H1 (cell line): ENCODE measurements at places on chromosomes 5 and 9. TPM values are rescaled to one million over a fixed set of nuclear protein-coding genes. Genes with fewer than 3 reads are reported as not detected.
A peak's percentile ranks its signal among the peaks of the same experiment; 100 is the strongest.

Gene GABBR2
- 1.2 and 1.5 TPM in 2 replicates for total RNA-seq

DNA sequence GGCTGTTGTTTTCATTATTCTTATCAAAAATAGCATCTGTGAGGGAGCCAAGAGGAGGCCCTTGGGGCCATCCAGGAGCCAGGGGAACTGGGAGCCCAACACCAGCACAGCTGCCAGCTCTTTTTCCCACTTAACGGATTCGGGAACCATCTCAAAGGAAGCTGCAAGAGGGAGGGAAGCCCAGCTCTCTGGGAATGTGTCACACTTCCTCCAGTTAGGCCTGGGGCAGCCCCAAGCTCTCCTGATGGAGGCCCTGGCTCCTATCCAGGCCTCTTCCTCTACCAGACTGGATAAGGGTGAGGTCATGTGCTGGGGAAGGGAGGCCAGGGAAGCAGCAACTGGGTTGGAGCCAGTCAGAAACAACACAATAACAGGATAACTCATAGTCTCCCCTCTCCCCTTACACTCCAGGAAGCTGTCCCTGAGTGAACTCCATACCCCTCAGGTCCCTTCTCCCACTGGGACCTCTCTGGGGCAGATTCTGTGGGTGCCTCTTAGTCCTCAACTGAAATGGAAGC is 12.7 kb downstream of the CSF2 start:
- H3K27me3 ChIP-seq = no peaks in the 10 kb centered on the region
- H3K4me1 ChIP-seq = no peaks in the 10 kb centered on the region
- H3K27ac ChIP-seq = no peak overlapping the region
- H3K4me3 ChIP-seq = no peak overlapping the region

DNA sequence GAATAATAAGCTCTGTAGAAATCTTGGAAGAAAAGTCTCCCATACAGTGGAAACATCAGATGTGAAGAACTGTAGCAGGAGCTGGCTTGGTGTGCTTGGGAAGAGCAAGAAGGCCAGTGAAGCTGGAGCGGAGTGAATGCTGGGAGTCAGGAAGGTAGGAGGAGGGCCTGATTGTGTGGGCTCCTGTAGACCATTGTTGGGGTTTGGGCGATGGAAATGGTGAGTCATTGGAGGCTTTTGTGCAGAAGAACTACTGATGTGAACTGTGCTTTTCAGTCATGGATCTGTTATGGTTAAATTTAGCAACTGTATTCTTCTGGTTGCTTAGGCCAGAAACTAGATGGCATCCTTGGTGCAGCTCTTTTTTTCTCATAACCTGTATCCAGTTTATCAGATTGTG is 2.3 kb downstream of the ICE1 start:
- no peaks in the 10 kb centered on the region for H3K27me3 ChIP-seq
- no peaks in the 10 kb centered on the region for H3K36me3 ChIP-seq
- DNase-seq = no peak
- no peak overlapping the region for H3K4me3 ChIP-seq
- H3K4me1 ChIP-seq = peaks cover 5% of the 10 kb centered on the region
- no peak overlapping the region for H3K27ac ChIP-seq

Gene SSNA1
- total RNA-seq = 87.3 and 91.3 TPM in 2 replicates

Gene C9
- total RNA-seq = not detected in 2 replicates

Gene KIAA1958
- total RNA-seq = 39.9 and 43.8 TPM in 2 replicates

DNA sequence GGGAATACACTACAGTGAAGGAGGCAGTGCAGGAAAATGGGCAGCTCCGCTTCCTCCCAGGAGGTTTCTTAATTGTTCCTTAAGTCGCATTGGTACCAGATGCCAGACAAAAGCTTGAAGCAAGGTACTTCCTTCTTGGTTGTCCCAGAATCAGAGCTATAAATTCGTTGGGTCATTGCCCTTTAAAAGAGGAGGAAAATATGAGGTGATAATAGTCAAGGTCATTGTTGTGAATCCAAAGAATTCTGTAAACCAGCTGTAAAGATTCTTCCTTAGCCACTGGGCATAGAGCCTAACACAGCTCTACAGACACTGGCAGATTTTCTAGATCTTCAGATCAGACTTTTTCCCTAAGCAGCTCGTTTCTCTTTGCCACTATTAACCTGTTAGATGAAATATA is 444.1 kb upstream of the TLE4 start:
- H3K36me3 ChIP-seq = no peaks in the 10 kb centered on the region
- H3K27ac ChIP-seq = no peak overlapping the region
- H3K4me1 ChIP-seq = no peaks in the 10 kb centered on the region
- H3K4me3 ChIP-seq = no peak overlapping the region
- H3K27me3 ChIP-seq = no peaks in the 10 kb centered on the region

- H3K4me1 ChIP-seq = no peaks in the 10 kb centered on the region
- H3K4me3 ChIP-seq = no peak overlapping the region
- H3K27ac ChIP-seq = no peak overlapping the region
- no peak for DNase-seq
- no peaks in the 10 kb centered on the region for H3K27me3 ChIP-seq
Observed at GRCh38 chr5:9499498-9499876, 46.4 kb downstream of the SEMA5A start.

DNA sequence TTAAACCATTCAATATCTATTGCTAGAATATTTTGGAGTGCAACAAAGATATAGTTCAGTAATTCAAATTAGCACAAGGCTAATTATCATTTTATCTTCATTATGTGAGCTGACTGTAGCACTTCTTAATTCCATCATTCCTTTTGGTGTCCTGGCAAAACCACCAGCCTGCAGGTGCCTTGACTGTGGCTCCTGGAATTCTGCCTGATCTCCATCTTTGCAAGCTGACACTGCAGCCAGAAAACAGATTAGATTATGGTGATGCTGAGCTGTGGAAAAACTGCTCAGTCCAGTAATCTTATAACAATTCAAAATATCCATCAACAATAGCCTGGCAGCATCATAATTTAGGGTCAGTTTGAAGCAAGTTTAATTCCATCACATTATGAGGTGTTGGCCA is 919.5 kb downstream of the DTWD2 start:
- no peak overlapping the region for H3K4me3 ChIP-seq
- H3K27me3 ChIP-seq = no peaks in the 10 kb centered on the region
- H3K4me1 ChIP-seq = no peaks in the 10 kb centered on the region
- DNase-seq = no peak

GRCh38 chr9:116626762-116627161 is 60.3 kb upstream of the TRIM32 start:
- DNase-seq = no peak
- no peak overlapping the region for H3K27ac ChIP-seq
- no peaks in the 10 kb centered on the region for H3K36me3 ChIP-seq
- H3K4me1 ChIP-seq = peaks cover 10% of the 10 kb centered on the region
- no peaks in the 10 kb centered on the region for H3K27me3 ChIP-seq
- no peak overlapping the region for H3K4me3 ChIP-seq

GRCh38 chr5:73280821-73281746 is 108.1 kb downstream of the TMEM174 start:
- peaks cover 9% of the 10 kb centered on the region for H3K4me1 ChIP-seq
- no peak overlapping the region for H3K4me3 ChIP-seq
- H3K27ac ChIP-seq = no peak overlapping the region
- DNase-seq = no peak
- no peaks in the 10 kb centered on the region; the same call in 1 of the 2 replicates for H3K27me3 ChIP-seq
- H3K36me3 ChIP-seq = no peaks in the 10 kb centered on the region

DNA sequence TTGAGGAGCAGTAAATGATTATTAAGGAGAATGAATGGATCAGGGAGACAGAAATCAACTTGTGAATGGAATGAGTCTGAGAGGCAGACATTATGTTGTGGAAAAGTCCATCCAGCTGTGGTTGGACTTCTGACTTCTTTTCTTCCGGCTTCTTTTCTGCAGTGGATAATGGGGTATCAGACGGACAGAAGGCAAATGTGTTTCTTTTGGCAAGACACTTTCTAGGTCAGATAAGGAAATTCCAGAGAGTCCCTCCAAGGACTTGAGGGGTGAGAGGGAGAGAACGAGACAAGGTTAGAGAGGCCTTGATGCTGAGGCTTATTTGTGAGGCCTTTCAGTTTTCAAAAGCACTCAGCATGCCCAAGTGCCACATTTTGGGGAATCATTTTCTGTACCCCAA is 17.1 kb upstream of the GRHPR start:
- H3K4me3 ChIP-seq = no peak overlapping the region
- no peak overlapping the region for H3K27ac ChIP-seq
- no peak for DNase-seq
- H3K27me3 ChIP-seq = no peaks in the 10 kb centered on the region
- H3K4me1 ChIP-seq = peaks cover 4% of the 10 kb centered on the region; the same call in 1 of the 2 replicates

Gene SCGB3A2
- total RNA-seq = 63.6 and 74.3 TPM in 2 replicates

Gene CCDC180
- total RNA-seq = 3.6 and 8.2 TPM in 2 replicates

Gene SOWAHA
- 0.09 and 0.10 TPM in 2 replicates for total RNA-seq

DNA sequence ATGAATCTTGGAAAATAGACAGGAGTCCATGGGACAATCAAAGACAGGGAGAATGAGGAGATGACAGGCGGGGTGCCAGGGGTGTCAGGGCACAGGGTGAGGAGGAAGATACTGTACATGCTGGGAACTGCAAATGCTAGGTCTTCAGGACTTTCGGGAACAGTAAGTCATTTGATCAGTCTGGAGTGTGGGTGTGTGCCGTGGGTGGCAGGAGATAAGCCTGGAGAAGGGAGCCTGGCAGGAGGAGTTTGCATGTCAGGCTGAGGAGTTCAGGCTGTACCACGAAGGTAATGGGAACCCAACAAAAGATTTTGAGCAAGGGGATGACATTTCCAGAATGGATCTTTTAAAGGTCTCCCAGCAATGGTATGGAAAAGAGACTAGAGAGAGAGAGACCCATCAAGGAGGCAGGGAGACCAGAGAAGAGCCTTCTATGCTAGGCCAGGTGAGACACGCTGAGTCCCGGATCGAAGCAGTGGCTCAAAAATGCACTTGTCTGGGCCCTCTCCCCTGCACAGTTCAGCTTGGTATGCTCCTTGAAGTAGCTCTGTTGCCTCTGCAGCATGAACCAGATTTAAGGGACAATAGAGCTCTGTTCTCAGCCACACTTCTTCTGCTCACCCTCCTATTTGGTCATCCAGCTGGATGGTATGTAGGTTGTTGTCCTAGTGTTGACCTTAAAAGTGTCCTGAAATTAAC is 77.0 kb upstream of the FER start:
- H3K4me1 ChIP-seq = no peaks in the 10 kb centered on the region
- H3K4me3 ChIP-seq = no peak overlapping the region
- no peak overlapping the region for H3K27ac ChIP-seq
- no peaks in the 10 kb centered on the region for H3K36me3 ChIP-seq
- DNase-seq = no peak

Gene PCDHGB2
- total RNA-seq = 2.8 and 2.9 TPM in 2 replicates

Gene CWC27
- 41.1 and 43.4 TPM in 2 replicates for total RNA-seq

DNA sequence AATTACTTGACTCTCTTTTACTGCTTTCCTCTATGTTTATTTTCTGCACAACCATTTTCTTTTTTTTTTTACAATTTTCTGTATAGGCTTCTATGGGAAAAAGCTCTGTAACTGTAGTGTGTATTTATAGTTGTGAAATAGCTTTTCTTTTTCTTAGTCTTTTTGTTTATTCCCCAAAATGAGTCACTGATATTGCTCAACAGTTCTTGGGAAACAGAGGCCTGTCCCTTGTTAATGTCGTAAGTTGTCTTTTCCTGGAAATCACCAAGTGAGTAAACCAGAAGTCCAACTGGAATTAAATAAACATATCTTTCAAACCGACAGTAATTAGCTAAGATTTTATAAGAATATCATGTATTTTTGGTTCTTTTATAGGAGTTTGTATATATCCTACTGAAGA is 325.1 kb upstream of the PRR16 start:
- no peaks in the 10 kb centered on the region for H3K4me1 ChIP-seq
- no peak overlapping the region for H3K27ac ChIP-seq
- DNase-seq = no peak
- no peak overlapping the region for H3K4me3 ChIP-seq
- H3K27me3 ChIP-seq = no peaks in the 10 kb centered on the region
- H3K36me3 ChIP-seq = no peaks in the 10 kb centered on the region

DNA sequence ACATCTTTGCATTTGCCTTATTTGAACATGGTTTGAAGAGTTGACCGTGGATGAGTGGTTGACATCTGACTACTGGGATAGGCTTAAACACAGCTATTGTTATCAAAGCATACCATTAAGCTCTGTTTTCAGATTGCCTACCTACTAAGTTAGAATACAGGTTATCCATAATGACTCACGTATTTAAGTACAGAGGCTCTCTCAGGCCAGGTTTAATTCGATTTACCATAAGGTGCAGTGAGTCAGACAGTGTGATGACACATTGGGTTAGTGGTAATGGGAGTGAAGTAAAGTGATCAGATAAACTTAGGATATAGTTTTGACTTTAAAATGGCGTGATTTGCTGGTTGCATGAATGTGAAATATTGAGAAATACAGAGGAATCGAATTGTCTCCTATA is 732.0 kb upstream of the CTNND2 start:
- H3K36me3 ChIP-seq = no peaks in the 10 kb centered on the region; the same call in 1 of the 2 replicates

DNA sequence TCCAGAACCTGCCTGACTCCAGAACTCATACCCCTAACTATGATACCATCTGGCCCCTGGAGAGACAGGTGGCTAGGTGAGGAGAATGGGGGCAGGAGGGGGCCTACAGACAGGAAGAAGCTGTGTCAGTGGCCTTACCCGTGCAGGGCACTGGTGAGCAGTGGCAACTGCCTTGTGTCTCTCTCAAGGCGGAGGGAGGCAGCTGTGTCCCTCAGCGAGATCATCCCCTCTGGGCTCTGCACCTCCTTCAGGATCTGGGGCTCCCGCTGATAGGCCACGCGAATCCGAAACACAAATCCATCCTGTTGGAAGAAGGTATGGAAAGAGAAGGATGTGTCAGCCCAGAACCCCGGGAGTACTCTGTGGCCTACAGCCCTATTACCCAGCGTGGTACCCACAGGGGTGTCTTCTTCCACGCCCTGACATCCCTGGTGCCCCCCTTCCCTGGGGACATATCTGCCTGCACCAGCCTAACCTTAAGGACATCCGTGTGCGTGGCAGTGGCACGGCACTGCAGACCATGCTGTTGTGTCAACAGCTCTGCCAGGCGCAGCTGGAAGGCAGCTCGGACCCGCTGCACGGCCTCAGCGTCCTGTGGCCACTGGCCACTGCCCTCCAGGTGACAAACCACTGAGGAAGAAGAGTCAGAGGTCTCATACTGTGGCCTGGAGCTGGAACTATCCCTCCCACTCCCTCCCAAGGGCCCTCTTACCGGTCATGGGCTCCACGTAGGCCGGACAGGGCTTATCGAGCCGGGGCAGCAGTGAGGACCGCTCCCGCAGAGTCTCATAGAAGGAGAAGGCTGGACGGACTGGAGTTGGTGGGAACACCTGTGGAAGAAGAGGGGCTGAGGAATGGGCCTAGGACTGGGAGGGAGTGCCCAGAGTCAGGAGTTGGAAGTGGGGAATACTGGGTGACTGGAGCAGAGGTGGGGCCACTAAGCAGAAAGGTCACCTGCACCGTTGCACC is 7.8 kb downstream of the NOL6 start:
- H3K4me3 ChIP-seq = no peak overlapping the region
- H3K4me1 ChIP-seq = no peaks in the 10 kb centered on the region
- H3K27me3 ChIP-seq = no peaks in the 10 kb centered on the region
- DNase-seq = no peak
- peak overlapping the region; percentile 5; the same call in 1 of the 2 replicates for H3K27ac ChIP-seq

GRCh38 chr5:60259730-60260129 is 366.2 kb upstream of the PDE4D start:
- no peaks in the 10 kb centered on the region for H3K36me3 ChIP-seq
- H3K4me1 ChIP-seq = no peaks in the 10 kb centered on the region
- H3K4me3 ChIP-seq = no peak overlapping the region
- no peaks in the 10 kb centered on the region for H3K27me3 ChIP-seq
- DNase-seq = no peak

- H3K36me3 ChIP-seq = no peaks in the 10 kb centered on the region
- H3K27me3 ChIP-seq = no peaks in the 10 kb centered on the region
- no peaks in the 10 kb centered on the region for H3K4me1 ChIP-seq
- DNase-seq = no peak
- no peak overlapping the region for H3K4me3 ChIP-seq
Observed at GRCh38 chr5:42516282-42517042, 93.2 kb downstream of the GHR start.

GRCh38 chr5:1514027-1514818 is 9.5 kb downstream of the LPCAT1 start:
- H3K27ac ChIP-seq = peak overlapping the region; percentile 85
- peaks cover 8% of the 10 kb centered on the region for H3K36me3 ChIP-seq
- H3K4me3 ChIP-seq = peak overlapping the region; percentile 24
- H3K4me1 ChIP-seq = peaks cover 47% of the 10 kb centered on the region
- no peak for DNase-seq

Gene CNTNAP3B
- 2.2 and 2.9 TPM in 2 replicates for total RNA-seq

Gene DDX4
- total RNA-seq = 0.15 TPM in 1 of 2 replicates, not detected in the other
